Hindlimb muscle (tissue), 1 donor: ENCODE measurements at places on chromosomes 12 and 14.
A peak's percentile ranks its signal among the peaks of the same experiment; 100 is the strongest.

DNA sequence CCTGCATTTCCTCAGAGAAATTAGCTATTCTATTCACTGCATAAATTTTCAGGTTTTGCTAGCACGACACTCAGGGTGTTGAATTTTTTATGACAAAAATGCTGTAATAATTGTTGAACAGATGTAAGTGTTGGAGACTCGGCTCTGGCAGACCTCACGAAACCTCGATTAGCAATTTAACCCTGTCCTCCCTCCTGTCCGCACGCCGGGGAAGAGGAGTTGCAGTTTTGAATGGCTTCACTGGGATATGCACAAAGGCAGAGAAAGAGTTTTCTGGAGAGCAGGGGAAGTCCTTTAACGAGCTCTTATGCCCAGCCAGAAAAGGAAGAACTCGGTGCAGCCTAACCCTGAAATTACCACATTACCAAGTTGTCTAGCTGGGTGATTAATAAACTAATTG is 661.1 kb downstream of the VRK1 start:
- no peak for DNase-seq

DNA sequence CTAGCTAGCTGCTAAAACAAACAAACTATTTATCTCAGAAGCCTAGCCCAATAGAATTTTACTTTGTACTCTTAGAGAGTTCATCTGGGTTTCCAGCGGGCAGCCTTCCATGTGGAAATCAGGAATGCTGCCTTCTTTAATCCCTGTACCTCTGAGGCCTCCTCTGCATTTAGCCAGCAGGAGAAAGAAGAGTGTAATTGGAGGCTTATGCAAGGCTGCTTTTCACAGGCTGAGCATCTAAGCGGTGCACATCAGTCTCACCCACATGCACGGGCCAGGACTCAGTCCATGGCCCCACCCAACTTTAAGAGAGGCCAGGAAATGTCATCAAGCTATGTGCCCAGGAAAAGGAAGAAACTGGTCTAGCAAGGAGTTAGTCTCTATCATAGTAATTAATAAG is 14.0 kb upstream of the PTGDR start:
- DNase-seq: no peak

DNA sequence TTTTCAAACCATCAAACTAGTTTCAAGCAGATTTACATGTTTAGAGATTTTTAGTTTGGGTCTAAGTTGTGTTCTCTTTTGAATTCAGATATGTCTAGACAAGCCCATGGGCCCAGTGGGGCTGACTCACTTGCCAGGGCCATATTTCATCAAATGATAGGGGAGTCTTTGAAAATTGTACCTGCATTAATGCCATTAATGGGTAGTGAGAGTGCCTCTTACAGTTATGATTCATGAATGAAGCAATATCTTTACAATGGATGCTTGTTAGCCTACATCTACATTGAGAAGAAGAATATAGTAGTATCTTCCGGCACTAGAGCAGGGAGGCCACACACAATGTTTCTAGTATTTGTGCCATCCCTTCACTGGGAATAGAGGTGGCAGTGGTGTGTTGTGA is 174.2 kb upstream of the E2F7 start:
- DNase-seq: no peak

DNA sequence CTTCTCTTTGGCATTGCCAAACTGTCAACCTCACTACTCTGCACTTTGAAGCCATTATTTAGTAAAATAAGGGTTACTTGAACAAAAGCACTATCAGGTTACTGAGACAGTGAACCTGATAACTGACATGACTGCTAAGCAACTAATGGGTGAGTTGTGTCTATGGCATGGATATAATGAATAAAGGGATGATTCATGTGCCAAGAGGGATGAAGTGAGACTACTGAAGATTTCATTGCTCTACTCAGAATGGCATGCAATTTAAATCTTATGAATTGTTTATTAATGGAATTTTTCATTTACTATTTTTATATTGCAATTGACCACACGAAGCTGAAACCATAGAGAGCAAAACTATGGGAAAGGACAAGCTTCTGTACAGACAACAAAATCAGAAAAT is 74.4 kb downstream of the CEP128 start:
- DNase-seq: no peak

DNA sequence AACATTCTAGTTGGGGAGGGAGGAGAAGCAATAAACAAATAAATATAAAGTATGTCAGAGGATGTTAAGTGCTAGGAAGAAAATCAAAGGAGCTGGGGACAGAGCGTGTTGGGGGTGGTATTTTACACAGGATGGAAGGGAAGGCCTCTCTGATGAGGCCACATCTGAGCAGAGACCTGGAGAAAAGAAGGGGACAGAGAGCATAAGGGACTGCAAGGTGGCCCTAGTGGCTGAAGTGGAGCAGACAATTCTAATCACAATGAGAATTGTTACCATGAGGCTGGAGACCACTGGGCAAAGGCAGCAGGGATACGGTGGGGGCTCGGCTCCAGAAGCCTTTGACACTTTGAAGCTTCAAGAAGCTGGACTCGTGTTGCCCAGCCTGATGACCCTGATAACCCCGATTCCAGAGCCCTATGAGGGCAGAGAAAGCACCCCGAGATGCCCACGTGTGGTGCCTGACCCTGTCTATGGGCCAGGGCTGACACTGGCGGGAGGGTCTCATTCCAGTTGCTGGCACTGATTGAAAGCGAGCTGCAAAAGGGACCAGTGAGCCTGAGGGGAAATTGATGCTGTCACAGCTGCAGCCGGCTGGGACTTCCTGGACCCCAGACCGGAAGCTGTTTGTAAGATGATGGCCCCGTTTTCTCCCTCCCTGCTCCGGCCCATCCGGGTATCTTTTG is 169.1 kb downstream of the RBM19 start:
- DNase-seq: no peak

DNA sequence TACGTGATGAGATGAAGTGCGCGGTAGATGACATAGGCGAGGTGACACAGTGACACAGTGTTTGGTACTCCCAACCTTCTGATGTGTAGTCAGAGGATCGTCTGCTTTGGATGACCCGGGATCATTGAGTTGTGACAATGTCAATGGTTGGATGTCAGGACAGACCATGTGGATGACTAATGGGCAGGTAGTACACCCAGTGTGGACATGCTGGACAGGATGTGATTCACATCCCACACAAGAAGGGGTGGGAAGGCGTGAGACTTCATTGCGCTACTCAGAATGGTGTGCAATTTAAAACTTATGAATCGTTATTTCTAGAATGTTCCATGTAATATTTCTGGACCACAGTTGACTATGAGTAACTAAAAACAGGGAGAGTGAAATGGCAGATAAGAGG is 23.8 kb downstream of the MAP3K9 start:
- no peak for DNase-seq

DNA sequence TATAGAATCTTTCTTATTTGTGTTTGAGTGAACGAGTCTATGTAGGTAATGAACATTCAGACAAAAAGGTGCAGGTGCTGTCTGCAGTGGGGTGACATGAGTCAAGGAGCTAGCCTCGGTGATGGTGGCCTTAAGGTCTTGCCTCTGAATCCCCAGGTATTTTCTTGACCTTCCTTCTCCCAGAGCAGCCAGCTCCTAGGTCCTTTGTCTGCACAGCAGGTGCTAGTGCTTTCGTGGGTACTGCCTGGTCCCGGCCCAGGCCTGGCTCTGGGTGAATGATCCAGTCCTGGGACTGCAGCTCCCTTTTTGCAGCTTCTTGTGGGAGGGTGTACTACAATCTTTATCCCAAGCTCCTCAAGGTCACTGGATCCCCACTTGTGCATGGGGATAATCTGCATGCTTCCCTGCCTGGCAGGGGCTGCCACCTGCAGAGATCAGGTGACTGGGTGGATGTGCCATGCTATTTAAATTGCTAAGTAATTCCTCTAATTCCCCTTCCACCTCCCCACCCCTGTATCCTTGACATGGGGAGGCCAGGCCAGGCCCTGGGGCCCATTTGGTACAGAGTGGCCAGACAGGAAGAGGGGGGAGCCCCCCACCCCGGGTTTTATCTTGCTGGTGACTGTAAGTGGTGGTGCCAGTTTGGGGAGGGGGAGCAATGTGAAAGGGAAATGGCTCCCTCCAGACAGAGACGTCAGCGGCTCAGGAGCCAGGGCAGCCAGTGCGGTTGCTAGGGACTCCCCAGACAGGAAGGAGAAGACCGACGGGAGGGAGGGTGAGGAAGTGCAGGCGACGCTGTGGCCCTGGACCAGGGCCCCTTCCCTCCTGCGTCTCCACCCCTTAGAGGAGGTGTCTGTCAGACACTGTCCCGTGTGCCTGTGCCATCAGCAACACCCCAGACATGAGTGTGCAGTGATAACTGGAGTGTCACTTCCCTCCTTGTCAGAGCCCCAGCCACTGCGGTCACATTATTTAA is 6.7 kb downstream of the VASH1 start:
- DNase-seq: peak; percentile 42

GRCh38 chr12:54723379-54724256 is 75.5 kb upstream of the DCD start:
- DNase-seq: peak; percentile 8

DNA sequence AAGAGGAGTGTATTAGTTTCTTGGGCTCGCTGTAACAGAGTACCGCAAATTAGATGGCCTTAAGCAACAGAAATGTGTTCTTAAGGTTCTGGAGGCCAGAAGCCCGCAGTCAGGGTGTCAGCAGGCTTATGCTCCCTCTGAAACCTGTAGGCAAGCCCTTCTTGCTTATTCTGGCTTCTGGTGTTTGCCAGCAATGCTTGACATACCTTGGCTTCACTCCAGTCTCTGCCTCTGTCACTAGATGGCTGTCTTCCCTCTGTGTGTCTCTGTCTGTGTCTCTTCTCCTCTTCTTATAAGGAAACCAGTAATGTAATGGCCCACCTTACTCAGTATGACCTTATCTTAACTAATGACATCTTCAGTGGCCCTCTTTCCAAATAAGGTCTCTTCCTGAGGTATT is 85.1 kb downstream of the DERA start:
- DNase-seq: peak; percentile 23

DNA sequence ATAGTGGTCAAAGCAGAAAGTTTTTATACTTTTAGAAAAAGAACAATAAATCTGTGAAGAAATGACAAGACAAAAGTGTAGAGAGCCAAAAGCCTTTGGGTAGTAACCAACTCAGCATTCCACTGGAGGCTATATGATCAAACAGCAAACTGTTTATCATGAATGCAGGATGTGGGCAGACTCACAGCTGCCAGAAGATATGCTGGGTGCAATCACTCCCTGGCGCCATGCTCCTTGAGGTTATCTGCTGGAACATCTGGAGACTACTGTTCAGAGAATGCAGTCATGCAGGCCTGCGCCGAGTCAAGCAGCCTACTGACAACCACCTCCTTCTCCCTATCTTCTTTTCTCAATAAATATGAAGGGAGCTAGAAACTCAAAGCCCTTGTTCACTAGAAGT is 49.0 kb upstream of the SLC8A3 start:
- no peak for DNase-seq

GRCh38 chr12:69579029-69579428 is 6.2 kb upstream of the CCT2 start:
- DNase-seq: no peak

GRCh38 chr14:92340931-92341330 is 18.0 kb downstream of the SLC24A4 start:
- no peak for DNase-seq

- DNase-seq: no peak
These were observed 10.3 kb downstream of the DCP1B start for GRCh38 chr12:1993871-1994371.

GRCh38 chr12:50753232-50753769 is 10.6 kb upstream of the ATF1 start:
- no peak for DNase-seq

DNA sequence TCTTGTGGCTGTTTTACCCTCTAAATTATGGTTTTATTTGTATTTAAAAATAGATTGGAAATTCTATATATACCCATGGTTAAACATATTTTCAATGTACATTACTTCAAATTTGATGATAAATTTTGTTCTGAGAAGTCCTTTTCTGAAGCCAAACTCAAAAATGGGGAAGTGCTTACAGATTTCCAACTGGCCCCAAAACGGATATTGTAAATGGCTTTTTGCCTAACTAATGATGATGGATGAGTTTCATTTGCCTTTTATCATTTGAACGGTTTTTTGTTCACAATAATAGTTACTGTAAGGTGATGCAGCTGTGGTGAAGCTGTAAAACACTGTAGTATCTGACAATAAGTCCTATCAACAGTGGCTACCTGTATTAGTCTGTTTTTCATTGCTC is 136.9 kb downstream of the FUT8 start:
- no peak for DNase-seq
